ENCODE measurements at places on chromosomes 6 and 20.
A peak's percentile ranks its signal among the peaks of the same experiment; 100 is the strongest.

DNA sequence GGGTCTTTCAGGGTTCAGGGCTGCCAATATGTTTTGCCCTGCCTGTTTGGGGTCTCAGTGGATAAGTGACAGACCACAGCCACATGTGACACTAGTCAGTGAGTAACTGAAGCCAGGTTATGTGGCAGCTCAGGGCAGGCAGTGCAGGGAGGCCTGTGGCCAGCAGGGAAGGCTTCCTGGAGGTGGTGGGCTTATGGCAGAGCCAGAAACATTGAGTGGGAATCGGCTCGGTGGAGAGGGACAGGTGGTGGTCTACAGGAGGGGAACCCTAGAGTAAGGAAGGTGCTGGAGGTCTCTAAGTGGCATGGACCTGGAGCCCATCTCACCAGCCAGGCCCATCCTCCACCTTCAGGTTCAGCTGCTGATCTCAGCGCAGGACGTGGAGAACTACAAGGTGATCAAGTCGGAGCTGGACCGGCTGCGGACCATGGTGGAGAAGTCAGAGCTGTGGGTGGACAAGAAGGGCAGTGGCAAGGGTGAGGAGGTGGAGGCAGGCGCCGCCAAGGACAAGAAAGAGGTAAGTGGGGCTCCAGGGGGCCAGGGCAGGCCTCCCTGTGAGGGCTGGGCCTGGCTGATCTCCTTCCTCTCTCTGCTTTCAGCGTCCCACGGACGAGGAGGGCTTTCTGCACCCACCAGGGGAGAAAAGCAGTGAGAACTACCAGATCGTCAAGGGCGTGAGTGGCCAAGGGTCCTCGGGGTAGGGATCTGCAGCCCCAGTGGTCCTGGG, 34.9 kb downstream of the UQCC2 start:
- DNase-seq: no peak

GRCh38 chr6:99178168-99178567, 171.3 kb downstream of the FAXC start:
- DNase-seq: no peak

DNA sequence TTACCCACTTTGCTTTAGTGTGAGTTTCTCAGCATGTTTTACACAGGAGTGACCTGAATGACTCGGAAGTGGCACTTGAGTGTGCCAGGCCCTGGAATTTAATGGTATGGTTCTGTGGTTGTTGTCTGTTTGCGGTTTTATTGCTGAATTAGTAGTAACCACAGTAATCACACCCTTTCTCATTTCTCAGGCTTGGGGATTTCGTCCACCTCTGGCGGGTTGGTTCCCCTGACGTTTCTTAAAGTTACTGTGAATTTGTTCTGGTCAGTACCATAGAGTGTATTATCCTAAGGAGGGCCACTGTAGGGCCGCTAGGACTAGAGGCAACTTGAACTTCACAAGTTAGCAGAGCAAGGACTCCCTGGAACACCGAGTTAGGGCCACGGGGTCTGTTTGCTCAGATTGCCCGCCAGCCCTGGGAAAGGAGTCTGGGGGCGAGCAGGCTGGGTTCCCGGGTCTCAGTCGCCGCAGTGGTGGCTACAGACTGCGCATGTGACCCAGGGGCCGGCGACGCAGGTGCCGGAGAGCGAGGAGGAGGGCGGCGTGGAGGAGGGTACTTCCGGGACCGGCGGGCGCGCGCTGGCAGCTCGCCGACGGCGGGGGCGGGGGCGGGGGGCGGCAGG, 546 bp upstream of the KLHL32 start:
- peak; percentile 53 for DNase-seq

DNA sequence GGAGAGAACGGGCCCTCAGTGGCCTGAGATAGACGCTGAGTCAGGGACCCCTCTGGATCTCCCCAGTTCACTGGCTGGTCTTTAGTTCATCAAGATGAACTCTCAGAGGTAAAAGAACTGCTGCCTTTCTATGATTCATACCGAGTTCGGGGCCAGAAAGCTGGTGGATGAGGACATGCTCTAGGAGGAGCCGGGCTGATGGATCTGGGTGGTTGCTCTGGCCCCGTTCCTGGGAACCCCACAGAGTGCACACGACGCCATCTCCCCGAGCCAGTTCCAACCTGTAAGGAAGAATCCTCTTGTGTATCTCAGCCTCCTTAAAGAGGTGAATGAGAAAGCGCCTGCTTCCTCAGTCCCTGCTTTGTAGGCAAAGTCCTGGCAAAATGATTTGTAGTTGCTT, 142.6 kb upstream of the PDE10A start:
- no peak for DNase-seq

DNA sequence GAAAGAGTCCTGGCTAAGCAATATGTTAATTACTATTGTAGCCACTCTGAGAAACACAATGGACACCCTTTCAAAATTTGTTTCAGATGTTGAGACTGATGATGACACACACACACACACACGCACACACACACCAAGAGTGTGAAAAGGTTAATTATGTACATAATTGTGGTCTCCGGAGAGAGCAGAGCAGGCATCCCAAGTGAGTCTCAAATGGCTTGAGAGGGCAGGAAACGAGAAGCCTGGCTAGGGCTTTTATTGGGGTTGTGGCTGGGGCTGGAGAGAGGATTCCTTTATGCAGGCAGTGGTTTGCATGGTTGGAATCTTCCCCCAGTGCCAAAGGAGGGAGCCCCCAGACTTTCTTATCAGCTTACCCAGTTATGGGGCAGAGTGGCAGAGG, 38.2 kb upstream of the NKX2-4 start:
- no peak for DNase-seq

Measured in NCI-H1417 (cell line).